Fibroblast of the conjunctiva (primary cell): ENCODE measurements at places on chromosomes 7 and 10.
A peak's percentile ranks its signal among the peaks of the same experiment; 100 is the strongest.

DNA sequence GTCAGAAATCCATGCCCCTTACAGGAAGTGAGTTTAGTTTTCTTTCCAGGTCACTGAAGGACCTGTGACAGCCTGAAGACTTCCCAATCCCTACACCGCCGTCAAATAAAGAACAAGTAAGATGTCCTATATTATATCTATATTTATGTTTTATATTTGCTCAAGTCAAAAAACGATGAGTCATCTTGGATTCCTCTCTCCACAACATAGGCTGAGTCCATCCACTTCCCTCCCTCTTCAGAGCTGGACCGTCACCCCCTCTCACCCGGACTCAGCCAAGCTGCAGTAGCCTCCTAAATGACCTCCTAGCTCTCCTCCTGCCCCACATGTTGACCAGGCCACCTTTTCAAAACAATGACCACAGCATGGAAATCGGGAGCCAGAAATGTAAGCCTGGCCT lies 53.5 kb downstream of the GLI3 start:
- no peak for DNase-seq

DNA sequence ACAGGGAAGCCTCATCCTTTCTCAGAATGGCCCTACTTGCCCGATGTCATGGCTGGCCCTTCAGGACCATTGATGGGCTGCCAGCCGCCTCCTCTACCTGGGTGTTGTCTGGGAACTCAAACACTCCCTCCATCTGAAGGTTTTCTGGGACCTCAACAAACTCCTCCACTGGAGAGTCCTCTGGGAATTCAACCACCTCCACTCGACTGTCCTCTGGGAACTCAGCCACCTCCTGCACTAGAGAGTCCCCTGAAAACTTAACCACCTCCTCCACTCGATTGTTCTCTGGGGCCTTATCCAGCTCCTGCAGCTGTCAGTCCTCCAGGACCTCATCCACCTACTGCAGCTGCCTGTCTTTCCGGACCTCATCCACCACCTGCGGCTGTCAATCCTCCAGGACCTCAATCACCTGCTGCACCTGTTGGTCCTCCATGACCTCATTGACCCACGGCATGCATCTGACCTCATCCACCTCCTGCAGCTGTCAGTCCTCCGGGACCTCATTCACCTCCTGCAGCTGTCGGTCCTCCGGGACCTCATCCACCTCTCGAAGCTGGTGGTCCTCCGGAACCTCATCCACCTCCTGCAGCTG lies 37.1 kb downstream of the MAT1A start:
- no peak for DNase-seq

DNA sequence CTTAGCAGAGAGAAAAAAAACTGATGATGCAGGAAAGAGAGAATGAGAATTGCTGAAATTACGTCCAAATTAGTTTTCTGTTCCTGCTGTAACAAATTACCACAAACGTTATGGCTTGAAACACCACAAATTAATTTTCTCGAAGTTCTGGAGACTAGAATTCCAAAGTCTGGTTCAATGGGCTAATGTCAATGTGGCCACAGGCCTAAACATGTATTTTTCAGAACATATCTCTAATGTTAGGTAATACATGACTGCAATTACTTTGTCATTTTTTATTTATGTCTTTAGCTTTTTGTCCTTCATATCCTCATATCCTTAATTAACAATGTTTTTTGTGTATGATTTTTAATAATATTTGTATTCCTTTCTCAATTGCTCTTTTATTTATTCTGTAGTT lies 3.0 kb upstream of the AKR1C3 start:
- no peak for DNase-seq

DNA sequence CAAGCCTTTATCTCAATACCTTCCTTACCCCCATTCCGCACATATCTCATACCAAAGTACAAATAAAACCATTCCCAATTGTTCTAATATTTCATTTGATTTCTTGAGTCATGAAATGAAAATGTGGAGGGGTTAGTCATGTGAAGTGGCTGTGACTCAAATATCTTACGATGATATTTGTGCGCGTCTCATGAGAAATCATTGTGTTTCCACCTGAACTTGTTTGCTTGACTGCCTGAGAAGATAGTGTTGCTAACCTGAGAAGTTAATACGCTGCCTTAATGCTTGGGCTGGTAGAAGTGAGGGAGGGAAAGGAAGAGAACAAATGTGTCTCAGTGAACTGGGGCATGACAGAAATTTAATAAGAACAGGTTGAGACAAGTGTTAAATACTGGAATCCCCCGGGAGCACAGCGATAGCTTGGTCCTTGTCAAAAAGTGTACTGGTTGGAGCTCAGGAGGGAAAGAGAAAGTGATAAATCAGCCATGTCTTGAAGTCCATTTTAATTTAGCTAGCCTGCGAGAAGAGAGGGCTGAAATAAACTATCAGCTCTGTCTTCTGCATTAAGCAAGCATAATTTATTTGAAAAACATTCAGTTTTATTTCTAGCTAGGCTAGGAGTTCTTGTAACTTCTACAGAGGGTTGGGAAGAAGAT lies 7.2 kb upstream of the EPHA1 start:
- no peak for DNase-seq

GRCh38 chr7:25926891-25927625 lies 224.9 kb upstream of the NFE2L3 start:
- DNase-seq, result no peak

GRCh38 chr10:10942441-10942840 lies 75.2 kb upstream of the CELF2 start:
- DNase-seq, result no peak

- DNase-seq, result no peak
These were observed 45.1 kb upstream of the OPTN start for GRCh38 chr10:13054844-13055243.

DNA sequence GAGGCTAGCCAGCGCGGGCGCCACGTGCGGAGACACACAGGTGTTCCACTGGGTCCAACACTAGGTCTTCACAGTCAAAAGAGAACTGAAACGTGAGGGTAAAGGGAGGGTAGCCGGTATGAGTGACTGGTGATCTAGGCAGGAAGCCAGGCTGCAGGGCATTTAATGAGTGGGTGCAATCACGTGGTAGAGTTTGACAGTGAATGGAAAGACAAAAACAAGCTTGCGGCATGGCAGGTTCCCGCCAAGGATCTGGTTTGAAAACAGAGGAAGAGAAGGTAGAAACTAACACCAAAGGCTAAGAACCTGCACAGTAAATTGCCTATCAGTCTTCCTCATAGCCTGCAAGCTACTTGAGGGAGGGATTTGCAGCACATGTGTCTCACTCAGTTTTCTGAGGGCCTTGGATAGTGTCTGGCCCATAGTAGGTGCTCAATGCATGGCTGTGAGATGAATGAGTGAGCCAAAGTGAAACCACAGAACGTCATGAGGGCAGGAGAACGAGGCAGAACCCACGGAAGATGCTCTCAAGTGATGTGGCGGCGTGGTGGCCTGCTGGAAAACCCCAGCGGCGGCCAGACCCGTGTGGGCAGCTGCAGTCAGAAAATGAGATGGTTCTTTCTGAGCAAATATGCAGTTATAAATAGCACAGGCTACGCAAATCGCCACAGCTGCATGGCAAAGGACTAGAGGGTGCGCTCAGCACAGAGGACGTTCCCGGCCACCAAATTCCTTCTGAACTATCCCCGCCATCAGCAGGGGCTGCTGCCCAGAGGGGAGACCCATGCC lies 183.6 kb upstream of the NFE2L3 start:
- no peak for DNase-seq

DNA sequence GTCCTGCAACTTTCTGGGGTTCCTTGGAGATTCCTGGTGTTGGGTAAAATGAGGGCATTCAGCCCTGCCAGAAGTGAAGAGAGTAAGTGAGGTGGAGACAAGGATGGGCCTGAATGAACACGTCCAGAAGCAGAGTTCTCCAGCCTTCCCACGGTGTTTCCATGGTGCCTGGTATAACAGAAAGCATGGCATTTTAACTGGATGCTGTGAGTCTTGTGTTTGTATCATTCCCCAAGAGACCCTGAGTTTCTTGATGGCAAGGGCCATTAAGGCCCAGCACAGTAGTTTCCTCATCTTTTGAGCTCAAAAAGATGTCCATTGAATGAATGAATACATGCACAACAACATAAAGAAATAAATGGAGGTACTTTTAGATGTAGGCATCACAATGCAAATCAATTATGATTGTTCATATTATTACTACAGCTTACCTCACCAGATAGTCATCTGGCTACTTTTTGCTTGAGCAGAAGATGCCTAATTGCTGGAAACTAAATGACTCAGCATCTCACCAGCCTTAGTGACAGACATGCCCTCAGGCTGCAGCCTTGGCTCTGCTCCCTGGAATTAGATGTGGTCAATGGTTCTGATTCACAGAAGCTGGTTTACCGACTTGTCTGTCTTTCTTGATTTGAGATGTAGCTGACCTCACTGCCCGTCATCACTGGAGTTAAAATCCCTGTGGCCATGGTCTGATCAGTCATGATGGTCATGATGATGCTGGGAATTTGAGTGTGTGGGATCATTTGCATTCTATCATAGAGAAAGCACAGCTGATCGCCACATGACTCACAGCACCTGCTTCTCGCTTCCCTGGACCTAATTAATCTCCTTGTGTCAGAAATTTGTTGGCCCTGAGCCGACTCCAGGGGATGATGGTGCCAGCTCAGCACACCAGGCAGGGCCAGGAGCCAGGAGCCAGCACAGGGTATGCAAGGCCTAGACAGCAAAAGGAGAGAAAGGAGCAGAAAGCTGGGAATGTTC lies 83.9 kb downstream of the CXCL12 start:
- DNase-seq, result peak; percentile 85

- no peak for DNase-seq
These were observed 190.4 kb upstream of the LYZL1 start for GRCh38 chr10:29098423-29098822.

GRCh38 chr10:91616137-91616536 lies 16.7 kb downstream of the PPP1R3C start:
- no peak for DNase-seq

DNA sequence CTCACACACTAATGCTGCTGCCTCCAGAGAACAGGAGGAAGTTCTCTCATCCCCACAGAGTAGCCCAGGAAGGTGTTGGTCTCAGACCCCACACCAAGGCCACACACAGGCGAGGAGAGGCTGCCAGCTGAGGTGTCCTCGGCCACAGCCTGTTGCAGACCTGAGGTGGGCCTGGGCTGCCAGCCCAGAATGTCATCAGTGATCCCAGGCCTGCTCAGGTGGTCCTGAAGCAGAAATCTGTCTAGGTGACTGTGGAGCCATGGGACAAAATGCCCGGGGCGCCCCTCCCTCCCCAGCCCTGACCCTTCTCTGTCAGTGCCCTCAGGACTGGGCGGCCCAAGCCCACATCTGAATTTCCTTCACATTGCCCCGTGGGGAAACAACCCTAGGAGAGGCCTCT lies 43.5 kb upstream of the LRRC4 start:
- no peak for DNase-seq

DNA sequence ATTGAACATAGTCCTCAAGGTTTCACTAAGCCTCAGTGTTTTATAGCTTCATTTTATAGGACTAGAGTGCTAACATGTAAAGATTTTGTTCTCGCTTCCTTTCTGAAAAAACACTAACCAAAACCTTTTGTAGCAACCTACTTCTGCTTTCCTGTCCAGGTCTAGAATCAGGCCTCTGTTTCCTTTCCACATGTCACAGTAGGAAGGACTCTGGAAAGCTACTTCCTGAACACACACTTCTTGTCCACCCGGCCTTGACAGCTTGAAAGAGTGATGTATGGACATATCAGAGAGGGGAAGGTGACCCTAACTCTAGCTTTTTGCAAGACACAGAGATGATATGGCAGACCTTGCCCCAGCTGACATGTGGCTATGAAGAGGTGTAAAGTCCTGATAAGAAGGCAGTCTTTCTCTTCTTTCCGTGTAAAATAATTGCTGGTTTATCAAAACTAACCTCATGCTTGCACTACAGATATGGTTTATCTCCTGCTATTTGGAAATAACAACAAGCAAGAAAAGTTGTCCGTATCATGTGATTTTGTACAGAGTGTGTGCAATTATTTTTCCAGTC lies 175.4 kb downstream of the SKAP2 start:
- no peak for DNase-seq

GRCh38 chr10:102988404-102989314 lies 70.6 kb downstream of the CNNM2 start:
- DNase-seq, result no peak

GRCh38 chr10:49562893-49563292 lies 24.0 kb upstream of the ERCC6 start:
- no peak for DNase-seq

DNA sequence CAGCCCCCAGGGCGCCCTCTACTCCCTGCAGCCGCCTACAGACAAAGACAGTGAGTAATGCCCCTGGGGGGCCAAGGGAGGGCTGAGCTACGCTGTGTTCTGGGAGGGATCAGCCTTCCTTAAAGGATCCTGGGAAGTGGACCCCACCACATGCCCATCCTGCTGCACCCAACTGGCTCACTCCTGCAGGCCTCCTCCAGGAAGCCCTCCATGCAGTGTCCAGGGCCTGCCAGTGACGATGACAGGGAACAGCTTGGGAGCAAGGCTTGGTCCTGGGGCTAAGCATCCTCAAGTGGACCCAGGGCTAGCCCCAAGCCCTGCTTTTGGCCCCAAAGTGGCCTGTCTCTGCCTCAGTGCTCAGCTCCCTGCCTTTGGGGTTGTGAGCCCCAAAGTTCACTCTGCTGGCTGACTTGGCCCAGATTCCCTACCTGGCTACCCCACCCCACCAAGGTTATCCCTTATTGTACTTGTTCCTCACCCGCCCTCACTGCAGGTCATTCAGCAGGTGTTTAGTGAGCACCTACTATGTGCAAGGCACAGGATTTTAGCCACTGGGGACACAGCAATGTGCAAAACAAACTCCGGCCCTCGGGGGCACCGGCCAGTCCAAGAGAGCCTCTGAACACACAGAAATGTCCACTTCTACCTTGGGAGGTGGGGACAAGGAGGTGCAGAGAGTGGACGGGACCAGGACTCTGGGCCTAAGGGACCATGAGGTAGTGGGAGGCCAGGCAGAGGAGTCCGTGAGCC lies 83.5 kb downstream of the MYL10 start:
- DNase-seq, result no peak

- no peak for DNase-seq
These were observed 51.0 kb upstream of the ELN start for GRCh38 chr7:73976761-73977618.

DNA sequence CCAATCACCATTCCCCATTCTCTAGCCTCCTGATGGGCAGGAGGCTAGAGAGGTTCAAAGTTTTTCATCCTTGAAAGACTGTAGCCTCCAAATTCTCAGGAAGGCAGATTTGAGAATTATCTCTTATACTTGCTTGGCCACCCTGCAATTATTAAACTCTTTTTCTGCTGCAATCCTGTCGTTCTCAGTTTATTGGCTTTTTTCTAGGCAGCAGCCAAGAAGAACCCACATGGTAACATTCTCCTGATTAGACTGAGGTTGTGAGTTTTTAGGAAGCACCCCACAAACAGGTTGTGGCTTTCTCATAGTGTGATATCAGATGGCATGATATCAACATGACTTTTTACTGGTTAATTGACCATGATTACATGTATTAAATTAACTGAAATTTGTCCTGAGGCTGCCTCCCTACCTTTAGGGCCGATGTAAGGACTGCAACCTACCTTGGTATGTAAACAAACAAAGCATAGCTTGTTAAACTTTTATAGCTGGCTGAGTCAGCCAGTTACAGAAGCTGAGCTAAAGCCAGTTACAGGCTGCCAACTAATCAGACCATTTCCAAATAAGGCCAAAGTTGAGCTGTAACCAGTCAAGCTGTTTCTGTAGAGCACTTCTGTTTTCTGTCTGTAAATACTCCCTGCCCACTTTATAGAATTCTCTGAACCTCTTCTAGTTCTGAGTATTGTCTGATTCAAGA lies 3.2 kb upstream of the ZNF248 start:
- peak; percentile 59 for DNase-seq

- DNase-seq, result no peak
These were observed 169.2 kb upstream of the LYZL2 start for GRCh38 chr10:30798646-30799185.

- DNase-seq, result no peak
These were observed 73.0 kb upstream of the LRRC4 start for GRCh38 chr7:128104108-128104742.

GRCh38 chr7:129553899-129554461 lies 51.6 kb downstream of the SMKR1 start:
- no peak for DNase-seq
